Neuronal stem cell (in vitro differentiated cells): ENCODE measurements at places on chromosomes 7 and 10.
A peak's percentile ranks its signal among the peaks of the same experiment; 100 is the strongest.

- no peak for DNase-seq
Measured at GRCh38 chr10:116654816-116655215, 34.1 kb downstream of the PNLIPRP2 start.

GRCh38 chr7:22173685-22174573, 183.0 kb downstream of the RAPGEF5 start:
- DNase-seq: no peak

DNA sequence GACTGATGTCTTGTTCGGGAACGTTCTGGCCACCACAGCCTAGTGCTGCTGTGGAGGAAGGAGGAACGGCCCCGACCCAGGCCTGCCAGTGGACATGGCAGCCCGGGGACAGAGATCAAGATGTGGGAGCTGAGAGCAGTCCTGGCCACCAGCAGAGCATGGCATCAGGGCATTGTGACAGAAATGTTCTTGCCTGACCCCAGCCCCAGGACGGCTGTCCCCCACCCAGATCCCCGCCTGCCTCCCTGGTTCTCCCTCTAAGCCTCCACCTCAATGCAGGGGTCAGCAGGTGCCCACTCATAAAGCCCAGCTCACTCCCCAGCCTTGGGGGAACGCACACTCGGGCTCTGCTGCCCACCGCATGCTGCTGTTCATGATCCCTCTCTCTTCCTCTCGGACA, 42.9 kb upstream of the HSPA12A start:
- no peak for DNase-seq

DNA sequence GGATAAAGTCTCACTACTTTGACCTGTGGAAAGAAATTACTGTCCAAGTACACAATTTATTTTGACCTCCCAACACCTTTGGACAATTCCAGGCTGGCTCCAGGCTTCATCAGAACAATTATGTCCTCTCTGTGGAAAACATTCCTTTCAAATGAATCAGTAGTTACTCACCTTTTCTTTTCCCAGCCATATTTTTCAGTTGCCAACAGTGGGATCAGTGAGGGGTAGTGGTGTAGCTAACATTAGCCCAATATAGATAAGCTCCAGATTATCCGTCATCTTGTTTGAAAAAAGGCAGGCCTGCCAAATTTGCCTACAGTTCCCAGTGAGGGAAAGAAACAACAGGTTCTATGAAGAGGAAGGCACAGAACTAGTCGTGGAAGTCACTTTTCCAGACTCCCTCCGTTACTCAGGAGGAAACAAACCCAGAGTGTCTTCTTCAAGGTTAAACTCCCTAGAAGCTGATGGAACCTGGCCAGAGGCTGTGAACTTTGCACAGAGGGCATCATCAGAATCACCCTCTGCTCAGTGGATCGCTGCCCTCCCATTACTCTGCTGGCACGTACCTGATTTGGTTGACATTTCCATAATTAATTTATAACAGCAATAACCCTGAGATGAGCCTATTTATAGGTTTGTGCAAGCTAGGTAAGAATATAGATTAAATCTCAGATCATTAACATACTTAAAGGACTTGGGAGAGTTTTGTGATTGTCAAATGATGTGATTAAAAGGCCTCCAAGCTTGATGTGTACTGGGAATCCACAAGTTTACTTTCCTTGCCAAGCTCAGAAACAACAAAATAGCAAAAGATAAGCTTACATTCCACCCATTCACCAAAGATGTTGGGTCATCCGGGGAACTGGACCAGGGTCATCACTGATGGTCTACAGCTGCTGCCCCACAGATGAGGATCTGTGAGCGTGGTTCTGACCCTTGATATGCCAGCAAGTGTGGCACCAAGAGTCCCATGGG, 654.6 kb upstream of the GALNT17 start:
- DNase-seq: no peak

DNA sequence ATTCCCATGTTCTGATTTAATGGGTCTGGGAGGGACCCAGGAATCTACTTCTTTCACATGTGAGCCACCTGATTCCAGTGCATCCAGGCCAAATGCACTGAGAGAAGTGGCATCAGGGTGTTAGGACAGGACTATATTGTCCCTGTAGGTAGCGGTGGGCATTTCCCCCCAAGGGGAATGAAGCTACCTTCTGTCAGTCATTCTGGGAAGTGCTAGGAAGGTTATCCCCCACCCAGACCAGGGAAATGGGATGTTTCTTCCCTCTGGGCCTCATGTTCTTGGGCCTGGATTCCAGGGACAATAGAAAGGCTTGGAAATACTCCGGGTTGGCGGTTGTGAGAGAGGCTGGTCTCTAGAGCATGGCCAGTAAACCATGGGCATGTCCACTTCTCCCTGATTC, 20.8 kb downstream of the C10orf53 start:
- no peak for DNase-seq

GRCh38 chr7:44772867-44773266, 23.6 kb upstream of the PPIA start:
- no peak for DNase-seq

- no peak for DNase-seq
Measured at GRCh38 chr10:89173075-89173474, 34.0 kb downstream of the CH25H start.

DNA sequence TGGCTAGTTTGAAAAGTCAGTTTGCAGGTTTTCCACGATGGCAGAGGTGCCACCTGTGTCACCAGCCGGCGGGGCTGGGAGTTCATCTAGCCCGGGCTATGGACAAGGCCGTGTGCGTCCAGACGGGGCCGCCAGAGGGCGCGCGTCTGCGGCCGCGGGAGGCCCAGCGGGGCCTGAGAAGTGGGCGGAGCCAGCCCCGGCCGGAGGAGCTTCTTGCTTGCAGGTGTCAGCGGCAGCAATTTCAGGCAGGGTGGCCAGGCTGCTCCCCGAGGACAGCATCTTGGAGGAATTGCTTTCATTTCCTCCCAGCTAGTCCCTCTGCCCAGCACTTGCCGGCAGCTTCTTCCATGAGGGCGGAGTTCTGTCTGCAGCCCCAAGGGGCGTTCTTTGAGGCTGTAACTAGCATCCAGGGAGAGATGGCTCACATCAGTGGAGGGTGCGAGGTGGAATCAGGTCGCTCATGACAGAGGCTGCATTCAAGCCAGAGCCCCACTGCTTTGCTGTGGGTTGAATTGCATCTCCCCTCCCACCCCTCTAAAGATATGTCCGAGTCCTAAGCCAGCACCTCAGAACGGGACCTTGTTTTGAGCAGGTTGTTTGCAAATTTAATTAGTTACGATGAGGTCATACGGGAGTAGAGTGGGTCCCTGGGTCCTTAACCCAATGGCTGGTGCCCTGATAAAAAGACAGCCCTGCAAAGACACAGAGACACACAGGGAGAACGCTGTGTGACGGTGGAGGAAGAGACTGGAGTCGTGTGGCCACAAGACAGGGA, 85.9 kb upstream of the MKI67 start:
- DNase-seq: peak; percentile 86

GRCh38 chr7:129702761-129703338, 91.3 kb downstream of the NRF1 start:
- DNase-seq: no peak

- no peak for DNase-seq
Measured at GRCh38 chr7:17339139-17339538, 40.7 kb downstream of the AHR start.

DNA sequence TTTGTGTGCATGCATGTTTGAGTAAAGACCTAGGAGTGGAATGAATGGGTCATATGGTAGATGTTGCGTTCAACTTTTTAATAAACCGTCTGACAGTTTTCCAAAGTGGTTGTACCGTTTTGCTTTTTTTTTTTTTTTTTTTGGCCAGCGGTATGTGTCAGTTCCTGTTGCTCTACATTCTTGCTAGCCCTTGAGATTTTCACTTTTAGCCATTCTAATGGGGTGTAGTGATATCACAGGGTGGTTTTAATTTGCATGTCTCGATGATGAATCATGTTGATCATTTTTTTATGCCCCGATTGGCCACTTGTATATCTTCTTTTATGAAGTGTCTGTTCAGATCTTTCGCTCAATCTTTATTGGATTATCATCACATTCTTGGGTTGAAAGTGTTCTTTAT, 320.7 kb downstream of the CAMK1D start:
- no peak for DNase-seq

DNA sequence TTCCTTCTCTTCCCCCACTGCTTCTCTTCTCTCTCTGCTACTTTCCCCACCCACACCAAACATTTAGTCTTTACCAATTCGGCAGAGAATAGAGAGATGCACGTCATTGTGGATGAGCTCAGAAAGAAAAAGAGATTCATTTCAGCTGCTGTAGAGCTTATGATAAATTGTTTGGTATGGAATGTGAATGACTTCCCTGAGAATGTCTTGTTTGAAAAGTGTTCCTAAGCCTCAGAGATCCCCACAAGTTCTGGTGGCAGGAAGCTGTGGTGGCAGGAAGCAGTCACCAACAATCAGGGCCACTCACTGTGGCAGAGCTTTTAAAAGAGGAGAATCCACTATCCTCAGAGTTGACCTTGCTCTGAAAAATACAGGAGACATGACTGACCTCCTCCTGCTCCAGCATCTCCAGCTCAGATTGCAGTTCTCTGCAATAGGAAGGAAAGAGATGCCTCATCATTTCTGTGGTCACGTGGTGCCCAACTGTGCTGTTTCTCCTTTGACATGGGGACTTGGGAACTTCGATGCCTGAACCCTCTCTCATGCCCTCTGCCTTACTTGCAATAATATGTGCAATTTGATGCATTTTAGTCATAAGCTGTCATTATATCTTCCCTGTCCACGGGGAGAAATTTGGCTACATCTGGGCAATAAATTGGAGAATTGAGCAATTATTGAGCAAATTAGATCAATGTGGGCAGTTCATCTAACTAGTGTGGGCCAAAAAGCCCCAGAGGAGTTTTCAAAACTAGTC, 76.5 kb downstream of the BMPER start:
- no peak for DNase-seq

- DNase-seq: no peak
Measured at GRCh38 chr7:29843726-29844125, 37.4 kb downstream of the WIPF3 start.

DNA sequence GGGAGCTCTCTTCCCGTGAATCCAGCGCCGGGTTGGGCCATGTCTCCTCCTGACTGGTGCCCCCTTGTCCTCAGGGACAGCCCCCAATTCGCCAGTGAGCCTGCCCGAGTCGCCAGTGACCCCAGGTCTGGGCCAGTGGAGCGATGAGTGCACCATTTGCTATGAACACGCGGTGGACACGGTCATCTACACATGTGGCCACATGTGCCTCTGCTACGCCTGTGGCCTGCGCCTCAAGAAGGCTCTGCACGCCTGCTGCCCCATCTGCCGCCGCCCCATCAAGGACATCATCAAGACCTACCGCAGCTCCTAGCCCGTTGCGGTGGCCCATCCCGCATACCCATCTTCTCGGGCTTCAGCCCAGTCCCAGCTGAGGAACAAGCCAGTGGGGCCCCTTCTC, 96.6 kb downstream of the NEURL1 start:
- DNase-seq: no peak

DNA sequence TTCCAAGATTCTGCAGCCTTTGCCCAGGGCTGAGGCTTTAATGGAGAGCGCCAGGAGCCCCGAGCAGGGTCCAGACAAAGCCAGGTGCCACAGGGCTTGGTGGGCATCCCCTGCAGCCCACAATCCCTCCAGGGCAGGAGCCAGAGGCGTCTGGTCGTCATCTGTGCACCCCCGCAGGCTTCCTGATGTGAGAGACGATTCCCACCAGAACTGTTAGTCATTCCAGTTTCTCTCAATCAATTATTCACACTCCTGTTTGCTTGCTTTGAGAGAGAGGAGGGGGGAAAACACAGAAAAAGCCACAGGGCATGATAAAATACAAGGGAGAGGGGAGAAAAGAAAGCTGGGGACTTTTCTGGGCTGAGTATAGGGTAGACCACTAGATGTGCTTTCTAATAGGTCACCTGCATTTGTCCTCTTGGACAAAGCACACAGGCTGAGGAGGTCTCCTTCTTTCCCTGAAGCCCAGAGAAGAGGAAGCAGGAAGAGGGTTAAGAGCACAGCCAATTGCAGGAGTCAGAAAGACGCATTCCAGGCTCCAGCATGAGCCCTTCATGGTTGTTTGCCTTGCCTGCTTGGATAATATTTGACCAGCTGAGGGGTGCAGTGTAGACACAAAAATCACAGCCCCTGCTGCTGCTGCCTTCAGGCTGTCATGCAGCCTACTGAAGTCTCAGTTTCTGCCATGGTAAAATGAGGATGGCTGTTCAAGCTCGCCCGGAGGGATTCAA, 194.4 kb downstream of the PLXNA4 start:
- no peak for DNase-seq

GRCh38 chr7:66258409-66258808, 53.3 kb downstream of the TPST1 start:
- DNase-seq: no peak

DNA sequence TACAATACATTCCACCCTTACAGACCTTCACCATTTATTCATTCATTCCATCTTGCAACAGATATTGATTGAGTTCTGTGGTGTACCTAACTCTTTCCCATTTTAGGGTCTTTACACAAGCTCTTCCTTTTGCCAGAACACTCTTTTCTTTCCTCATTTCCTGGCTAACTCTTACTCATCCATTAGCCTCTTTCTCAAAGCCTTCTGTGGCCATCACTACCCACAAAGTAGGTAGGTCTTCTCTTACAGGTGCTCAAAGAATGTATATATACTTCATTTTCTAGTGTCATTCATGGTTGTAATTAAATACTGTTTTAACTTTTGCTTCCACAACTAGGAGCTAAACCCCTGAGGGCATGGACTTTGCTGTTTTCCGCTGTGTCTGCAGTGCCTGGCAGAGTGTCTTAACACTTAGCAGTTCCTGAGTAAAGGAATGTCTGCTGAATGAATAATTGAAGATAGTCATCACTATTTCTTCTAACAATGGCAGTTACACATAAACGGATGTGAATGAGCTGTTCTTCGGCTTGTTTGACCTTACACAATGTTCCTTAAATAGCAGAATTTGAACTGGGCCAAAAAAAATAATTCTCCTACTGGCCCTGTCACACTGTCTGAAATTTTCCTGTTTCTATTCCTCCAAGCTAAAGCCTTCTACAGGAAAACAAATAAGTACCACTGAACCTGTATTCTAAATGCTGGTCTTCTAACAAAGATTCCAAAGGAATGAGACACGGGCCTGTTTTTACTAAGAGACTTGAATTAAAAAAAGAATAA, 15.1 kb downstream of the BCAP29 start:
- DNase-seq: no peak

- DNase-seq: no peak
Measured at GRCh38 chr10:110806335-110806734, 65.4 kb upstream of the PDCD4 start.

GRCh38 chr7:31337002-31337565, 3.4 kb downstream of the NEUROD6 start:
- no peak for DNase-seq

- DNase-seq: no peak
Measured at GRCh38 chr7:110988890-110989501, 101.9 kb upstream of the LRRN3 start.

DNA sequence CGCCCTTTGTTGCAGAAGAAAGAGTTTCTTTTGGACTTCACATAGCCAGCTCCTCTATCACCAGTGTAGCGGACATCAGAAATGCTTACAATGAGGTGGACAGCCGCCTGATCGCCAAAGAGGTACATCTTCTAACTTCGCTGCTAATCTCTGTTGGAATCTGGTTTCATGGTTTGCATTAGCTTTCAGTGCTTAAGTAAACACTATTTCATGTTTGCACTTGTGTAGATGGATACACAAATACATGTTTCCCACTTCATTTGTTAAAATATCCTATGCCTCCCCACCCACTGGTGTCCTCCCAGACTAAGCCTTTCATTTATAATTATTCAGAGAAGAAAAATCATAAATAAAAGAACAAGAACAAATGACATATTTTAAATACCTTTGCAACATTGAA, 103.9 kb downstream of the WDFY4 start:
- no peak for DNase-seq

GRCh38 chr7:79211724-79212123, 241.7 kb downstream of the MAGI2 start:
- no peak for DNase-seq

- peak; percentile 30 for DNase-seq
Measured at GRCh38 chr10:117004227-117005025, 561 bp downstream of the SHTN1 start.
